A172 (cell line): ENCODE measurements at places on chromosomes 6 and 20. TPM values are rescaled to one million over a fixed set of nuclear protein-coding genes. Genes with fewer than 3 reads are reported as not detected.

The VWA7 gene
- total RNA-seq = 0.60 and 3.2 TPM in 2 replicates

The C20orf141 gene
- total RNA-seq = not detected in 2 replicates

DNA sequence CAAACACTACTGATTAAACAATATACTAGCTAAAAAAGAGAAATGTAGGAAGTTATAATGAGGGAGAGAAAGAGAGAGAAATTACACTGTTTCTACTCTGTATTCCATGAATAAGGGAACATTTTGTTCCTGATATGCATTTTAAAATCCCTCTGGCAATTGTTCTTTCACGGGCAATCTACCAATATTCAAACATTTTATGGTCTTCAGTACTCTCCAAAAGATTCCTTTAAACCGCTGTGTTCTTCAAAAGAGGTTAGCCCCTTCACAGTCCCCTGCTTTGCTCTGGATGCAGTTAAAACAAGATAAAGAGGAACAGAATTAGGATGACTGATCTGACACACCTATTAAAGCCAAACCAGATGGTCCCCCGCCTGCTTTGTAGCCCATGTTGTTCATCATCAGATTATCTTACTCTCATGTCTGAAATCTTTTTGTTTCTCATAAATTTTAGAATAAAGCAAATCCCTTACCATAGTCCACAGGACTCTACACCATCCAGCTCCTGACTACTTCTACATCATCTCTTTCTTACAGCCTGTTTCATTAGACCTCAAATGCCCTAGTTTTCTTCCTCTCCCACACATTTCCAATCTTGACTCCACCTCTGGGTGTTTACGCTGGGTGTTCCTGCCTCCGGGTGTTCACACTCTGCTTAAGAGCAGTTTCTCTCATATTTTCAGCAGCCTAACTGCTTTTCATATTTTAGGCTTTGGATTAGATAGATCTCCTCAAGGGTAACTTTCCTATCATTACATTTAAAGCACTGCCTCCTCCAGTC, 399.7 kb downstream of the COL12A1 start:
- no peak for DNase-seq

- DNase-seq = no peak
Observed at GRCh38 chr6:132893772-132894490, 79.6 kb downstream of the RPS12 start.

DNA sequence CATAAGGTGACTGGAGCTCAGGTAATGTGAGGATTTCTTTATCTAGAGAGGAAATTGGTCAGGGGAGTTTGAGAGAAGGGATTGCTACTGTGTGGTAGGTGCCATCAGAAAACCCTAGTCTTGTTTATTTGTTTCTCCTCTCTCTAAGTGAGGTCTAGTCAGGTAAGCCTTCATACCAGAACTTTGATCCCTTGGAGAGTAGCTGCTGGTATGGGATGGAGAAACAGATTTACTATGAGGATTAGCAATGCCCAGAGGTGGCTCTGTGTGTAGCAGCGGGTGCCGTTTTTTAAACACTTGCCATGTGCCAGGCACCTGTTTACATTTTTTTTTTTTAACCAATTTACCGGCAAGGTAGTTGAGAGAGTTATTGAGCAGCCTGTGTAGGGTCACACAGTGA, 19.5 kb downstream of the CMTR1 start:
- DNase-seq = no peak

GRCh38 chr6:163720005-163720404, 305.5 kb downstream of the QKI start:
- DNase-seq = no peak

GRCh38 chr6:150865043-150865405, 478 bp upstream of the MTHFD1L start:
- DNase-seq = no peak

DNA sequence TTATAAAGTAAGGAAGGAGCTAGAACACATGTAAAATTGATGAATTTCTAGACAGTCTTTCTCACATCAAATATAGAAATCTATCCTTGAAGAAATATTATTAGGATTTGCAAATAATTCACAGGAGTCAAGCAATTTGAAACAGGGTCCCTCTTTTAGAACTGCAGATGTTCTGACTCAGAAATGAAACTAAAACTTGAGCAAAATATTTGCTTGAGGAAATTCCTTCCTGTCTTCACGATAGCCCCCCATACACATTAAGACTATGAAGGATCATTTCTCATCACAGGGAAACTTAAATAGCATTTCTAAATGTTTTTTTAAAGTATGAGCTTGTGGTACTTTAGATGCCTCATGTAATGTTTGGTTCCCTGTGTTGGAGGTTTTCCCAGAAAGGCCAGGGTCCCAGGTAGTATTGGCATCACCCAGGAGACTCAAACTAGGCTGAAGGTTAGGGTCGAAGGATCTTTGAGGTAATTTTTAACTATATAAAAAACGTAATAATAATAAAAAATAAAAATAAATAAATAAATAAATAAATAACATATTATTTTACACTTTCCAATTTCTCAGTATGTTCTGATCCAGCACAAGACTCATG, 144.0 kb upstream of the TBX18 start:
- no peak for DNase-seq
